ENCODE measurements at places on chromosomes 3 and 15.
A peak's percentile ranks its signal among the peaks of the same experiment; 100 is the strongest.

DNA sequence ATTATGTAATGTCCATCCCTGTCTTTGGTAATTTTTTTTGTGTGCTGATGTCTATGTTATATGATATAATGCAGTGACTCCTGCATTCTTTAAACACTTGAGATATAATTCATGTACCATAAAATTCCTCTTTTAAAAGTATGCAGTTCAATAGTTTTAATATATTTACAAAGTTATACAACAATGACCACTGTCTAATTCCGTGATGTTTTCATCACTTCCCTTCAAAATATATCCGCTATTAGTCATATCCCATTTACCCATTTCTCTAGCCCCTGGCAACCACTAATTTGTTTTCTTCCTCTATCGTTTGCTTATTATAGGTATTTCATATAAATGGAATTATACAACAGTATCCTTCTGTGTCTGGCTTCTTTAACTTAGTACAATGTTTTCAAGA is 64.9 kb upstream of the SUCLG2 start:
- no peak for DNase-seq

GRCh38 chr15:60228619-60229018 is 169.2 kb downstream of the ANXA2 start:
- no peak for DNase-seq

GRCh38 chr3:19645093-19645492 is 288.9 kb downstream of the EFHB start:
- no peak for DNase-seq

DNA sequence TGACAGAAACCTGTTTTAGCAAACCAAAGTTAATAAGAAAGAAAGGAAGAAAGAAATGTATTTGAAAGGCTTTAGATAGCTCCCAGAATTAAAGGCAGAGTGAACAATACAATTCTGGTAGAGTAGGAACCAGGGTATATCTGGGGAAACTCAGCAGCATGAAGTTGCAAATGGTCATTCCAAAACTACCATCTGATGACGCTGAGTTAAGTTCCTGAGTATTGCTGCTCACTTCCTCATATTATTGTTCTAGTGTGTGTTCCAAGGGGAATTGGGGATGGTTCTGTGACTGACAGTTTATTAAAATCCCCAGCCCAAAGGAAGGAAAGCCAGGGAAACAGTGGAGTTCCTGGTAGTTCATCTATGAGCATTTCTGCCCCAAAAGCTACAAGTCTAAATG is 88.3 kb upstream of the FRMD4B start:
- no peak for DNase-seq

DNA sequence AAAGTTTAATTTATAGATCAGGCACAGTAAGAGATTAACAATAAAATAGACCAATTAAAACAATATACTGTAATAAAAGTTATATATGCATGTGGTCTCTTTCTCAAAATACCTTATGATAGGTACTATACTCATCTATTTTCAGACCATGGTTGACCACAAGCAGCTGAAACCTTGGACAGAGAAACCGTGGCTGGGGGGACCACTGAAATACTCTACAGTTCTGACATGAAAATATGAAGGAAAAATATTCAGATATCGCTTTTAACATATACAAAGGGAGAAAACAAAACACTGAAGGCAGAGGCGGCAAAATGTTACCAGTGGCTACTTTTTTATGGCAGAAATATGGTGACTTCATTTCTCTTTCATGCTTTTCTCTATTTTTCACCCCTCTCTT is 114.0 kb downstream of the PDZRN3 start:
- no peak for DNase-seq

DNA sequence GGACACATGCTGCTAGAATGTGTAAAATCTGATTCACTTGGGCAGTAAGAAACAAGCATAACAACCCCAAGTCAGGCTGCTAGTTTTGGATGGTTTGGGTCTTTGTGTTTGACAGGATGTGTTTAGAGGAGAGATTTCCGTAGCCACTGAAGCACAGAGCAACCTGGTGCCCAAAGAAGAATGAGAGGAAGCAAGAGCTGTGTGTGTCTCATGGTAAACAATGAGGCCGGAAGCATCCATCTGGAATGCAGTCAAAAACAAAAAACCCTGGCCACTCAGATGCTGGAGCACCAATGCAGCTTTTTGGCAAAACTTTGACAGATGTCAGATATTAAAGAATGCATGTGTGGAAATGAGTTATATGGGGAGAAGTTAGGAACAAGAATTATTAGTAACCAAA is 39.4 kb upstream of the SNRK start:
- no peak for DNase-seq

- no peak for DNase-seq
These were observed 235.7 kb downstream of the THRB start for GRCh38 chr3:24258727-24259600.

DNA sequence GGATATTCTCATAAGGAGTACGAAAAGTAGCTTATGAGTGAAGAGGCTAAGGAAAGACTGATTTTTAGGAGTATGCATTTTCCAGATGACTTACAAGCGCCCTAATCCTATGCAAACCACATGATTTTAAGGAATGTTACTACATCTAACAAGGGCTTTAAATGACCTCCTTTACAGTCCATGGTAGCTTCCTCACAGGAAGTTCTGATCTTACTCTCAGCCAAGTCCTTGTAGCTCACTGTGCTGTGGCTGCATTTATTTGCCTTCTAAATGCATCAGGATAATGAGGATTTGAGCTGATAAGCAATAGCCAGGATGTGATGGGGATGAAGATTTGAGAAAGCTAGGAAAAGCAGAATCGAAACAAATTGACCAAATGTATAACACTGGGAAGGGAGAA is 896.0 kb downstream of the MCTP2 start:
- no peak for DNase-seq

- DNase-seq: no peak
These were observed 154.9 kb downstream of the KLHL25 start for GRCh38 chr15:85639752-85640381.

DNA sequence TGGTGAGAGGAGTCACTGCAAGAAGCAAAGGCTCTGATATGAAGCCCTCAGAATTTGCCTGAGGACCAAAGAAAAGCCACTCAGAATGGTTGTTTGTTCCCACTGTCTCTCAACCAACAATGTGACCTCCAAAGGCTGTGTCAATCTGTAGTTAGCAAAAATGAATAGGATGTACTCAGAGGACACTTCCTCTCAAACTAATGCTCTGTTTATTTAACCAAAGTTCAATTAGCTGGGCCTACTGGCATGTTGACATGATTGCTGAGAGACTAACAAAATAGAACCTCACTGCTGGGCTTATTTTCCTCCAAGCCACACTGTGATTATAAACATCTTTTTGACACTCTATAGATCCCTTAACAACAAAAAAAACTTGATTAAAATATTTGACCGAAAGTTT is 522.5 kb downstream of the OCA2 start:
- DNase-seq: no peak

DNA sequence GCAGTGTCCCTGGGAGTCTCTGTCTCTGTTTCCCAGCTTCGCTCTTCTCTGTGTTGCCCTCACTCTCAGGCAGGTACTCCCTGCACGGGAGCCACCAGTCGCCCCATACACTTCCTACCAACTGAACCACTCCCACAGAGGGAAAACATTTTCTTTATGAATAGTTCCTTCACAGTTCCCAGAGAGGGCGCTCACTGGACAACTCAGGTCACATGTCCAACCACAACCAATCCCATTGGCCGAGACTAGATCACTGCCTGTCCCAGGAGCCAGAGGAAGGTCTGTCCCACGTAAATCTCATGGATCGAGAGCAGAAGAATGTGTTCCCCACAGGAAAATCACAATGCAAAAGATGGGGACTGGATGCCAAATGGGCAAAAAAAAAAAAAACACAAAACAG is 26.1 kb downstream of the GRK7 start:
- no peak for DNase-seq

- no peak for DNase-seq
These were observed 158.7 kb downstream of the SUCLG2 start for GRCh38 chr3:67495751-67496150.

- no peak for DNase-seq
These were observed 105.4 kb upstream of the PRR20G start for GRCh38 chr3:127393131-127393820.

- DNase-seq: no peak
These were observed 21.8 kb upstream of the ANPEP start for GRCh38 chr15:89836267-89837133.

GRCh38 chr3:141371882-141372281 is 3.6 kb downstream of the ZBTB38 start:
- DNase-seq: no peak

DNA sequence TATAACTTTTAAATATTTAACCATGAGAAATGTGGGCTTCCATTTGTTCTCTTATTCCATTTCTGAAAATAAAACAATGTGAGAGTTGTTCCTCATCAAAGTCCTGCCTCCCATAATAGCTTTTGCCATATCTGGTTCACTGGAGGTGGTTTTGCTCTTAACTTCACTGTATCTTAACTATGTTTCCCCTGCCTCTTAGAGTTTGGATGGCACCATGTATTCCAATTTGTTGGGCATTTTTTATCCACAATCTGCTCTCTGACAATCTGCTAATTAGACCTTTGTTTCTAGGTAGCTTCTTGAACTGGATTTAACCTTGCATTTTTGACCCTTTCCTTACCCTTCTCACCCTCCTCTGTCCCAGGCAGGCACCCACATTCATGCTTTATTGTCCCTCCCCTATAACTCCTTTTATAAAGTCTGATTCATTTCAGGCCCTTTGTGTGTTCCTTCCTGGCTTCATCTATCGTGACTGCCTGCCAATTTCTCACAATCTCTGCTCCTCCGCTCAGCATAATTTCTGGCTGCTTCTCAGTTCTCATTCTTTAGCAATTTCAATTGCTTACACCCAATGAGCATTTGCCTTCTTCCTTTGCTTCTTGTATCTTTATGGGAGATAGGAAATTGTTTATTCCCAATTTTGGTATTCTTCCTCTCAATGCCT is 144.2 kb upstream of the ARHGEF26 start:
- no peak for DNase-seq

DNA sequence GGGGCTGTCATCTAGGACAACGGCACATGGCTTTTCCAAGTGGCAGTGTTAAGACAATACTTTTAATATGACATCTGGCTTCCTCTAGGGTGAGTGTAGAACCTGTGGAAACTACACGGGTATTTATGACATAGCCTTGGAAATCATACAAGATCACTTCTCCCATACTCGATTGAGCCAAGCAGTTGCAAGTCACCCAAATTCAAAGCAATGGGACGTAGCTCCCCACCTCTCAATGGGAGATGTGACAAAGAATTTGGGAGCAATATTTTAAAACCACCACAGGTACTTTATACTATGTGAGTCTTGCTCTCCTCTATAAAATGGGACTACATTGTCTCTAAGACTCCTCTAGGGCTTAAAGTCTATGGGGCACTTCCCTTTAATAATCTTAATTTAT is 93.5 kb downstream of the TGFBR2 start:
- no peak for DNase-seq

DNA sequence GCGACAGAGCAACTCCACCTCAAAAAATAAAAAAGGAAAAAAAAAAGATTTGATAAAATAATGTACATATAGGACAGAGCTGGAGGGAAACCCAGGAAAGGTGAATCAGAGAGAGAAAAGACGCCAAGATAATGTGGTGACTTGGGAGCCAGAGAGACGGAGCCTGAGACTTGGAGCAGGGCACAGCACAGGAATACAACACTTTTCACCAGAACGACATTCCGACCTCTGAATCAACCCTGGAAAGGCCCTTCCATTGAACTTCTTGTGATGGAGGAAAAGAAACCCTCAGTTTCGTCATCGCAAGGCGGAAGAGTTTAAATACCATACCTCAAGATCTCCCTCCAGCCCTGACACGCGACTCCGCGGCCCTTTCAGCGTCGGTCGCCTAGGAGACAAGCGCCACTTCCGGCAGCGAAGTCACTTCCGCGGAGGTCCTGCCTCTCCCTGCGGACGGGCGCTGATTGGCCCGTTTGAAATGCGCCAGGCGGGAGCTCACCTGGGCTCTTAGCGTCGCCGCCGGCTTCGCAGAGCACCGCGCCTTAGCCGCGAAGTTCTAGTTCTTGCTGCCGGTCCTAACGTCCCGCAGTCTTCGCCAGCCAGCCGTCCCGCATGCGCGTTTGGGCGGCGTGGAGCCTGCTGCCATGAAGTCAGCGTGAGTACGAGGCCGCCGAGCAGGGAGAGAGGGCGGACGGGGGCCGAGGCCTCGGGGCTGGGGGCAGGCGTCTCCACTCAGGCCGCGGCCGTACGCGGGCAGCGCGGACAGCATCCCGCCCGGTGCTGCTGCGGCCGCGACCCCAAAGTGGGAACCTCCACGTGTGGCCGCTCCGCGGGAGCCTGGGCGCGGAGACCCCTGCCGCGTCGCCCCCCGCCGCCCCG is at the start of gene KIF23:
Gene KIF23 (plus strand): TSS at position 528 of the 879 bp plus-strand sequence. CDS start 117 bp downstream, at position 645.
- DNase-seq: peak; percentile 70

DNA sequence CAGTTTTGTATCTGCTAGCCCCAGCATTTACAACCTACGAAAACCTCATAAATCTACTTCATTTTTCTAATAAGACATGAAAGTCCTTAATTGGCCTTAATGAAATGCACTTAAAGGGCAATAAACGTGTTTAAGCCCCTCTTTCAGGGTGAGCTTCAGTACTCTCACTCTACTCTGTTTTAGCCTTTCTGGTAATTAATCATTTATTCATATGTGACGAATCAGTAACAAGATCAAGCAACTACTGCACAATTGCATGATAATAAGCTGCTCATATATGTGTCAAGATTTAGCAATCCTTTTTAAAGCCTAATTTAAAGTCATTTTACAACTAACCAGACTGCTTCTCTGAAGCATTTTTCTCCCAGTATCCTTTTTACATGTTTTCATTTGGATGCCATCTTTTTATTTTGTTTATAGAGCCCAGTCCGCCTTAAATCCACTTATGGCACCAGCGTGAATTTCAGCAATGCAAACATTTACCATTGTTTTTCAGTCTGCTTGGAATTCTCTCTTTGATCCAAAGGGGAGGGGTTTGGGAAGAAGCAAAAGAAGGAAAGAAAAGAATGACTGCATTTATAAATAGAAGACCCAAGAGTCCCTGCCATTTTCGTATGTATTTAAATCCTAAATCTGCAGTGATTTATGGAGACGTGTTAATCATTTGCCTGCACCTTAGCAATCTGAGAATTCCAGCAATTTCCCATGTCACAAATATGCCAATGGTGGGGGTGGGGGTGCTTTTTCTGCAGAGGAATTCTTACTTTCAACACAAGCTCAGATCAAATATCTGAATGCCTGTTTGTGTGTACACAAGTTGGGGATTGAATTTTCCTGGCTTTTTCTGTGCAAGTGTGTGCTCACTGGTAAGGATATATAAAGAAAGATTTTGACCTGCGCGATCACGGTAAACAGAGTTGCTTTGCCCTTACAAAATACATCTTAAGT is 230.8 kb upstream of the TBC1D5 start:
- DNase-seq: no peak

DNA sequence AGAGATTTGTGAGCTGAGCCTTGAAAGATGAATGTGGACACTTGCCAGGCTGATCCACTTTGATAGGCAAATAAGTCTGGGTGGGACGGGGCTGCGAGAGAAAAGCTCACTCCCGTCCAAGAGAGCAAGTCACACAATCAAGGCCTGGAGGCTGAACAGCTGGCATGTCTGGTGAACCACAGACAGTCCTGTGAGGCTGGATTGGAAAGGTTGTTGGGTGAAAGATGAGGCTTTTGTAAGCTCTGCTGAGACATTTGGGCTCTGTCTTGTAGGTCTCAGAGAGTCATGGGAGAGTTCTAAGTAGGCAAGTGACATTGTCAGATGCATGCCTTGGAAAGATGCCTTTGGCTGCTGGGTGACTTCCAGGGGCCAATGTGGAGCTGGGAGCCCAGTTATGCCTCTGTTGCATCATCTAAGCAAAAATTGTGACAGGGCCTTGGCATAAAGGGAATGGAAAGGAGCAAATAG is 38.5 kb downstream of the RPLP1 start:
- no peak for DNase-seq

All from activated CD8-positive, alpha-beta memory T cell treated with anti-CD3 and anti-CD28 coated beads for 48 hours (primary cell).